ENCODE measurements at places on chromosomes 3 and 15. TPM values are rescaled to one million over a fixed set of nuclear protein-coding genes. Genes with fewer than 3 reads are reported as not detected.
A peak's percentile ranks its signal among the peaks of the same experiment; 100 is the strongest.

DNA sequence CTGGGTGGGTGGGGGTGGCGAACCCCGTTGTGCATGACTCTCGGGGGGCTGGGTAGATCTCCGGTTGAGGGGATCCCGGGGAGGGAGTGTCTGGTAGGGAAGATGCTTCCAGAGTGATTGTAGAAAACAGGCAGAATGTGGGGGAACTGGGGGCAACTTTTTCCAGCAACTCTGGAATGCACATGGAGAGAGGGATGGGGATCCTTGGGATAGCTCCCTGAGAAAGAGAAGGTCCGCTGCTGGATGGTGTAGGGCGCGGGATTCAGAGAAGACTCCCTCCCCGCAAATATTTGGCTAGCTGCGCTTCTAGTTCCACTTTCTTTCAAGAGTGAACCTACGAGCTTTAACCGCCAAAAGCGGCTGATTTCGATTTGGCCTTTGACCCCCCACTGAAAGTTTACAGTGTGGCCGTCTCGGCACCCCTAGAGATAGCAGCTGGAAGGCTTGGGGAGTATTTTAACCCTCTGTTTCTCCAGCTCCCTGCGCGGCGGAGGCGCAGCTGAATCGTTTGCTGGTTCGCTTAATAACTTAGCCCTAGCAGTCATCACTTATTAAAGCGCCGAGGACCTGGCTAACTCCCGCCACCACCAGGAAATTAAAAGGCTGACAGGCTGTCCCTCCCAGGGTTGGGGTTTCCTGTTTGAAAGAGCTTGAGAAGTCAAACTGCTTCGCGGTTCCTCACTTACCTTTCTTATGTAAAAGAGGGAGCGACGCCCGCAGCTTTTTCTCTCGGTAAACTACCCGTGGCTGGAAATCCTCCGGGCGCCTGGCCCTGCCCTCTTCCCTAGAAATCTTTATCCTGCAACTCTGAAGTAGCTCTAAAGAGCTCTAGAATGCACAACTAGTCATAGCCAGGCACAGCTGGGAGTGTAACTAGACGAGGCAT, 1.2 kb downstream of the PHLDB2 start:
- peak; percentile 86 for DNase-seq

DNA sequence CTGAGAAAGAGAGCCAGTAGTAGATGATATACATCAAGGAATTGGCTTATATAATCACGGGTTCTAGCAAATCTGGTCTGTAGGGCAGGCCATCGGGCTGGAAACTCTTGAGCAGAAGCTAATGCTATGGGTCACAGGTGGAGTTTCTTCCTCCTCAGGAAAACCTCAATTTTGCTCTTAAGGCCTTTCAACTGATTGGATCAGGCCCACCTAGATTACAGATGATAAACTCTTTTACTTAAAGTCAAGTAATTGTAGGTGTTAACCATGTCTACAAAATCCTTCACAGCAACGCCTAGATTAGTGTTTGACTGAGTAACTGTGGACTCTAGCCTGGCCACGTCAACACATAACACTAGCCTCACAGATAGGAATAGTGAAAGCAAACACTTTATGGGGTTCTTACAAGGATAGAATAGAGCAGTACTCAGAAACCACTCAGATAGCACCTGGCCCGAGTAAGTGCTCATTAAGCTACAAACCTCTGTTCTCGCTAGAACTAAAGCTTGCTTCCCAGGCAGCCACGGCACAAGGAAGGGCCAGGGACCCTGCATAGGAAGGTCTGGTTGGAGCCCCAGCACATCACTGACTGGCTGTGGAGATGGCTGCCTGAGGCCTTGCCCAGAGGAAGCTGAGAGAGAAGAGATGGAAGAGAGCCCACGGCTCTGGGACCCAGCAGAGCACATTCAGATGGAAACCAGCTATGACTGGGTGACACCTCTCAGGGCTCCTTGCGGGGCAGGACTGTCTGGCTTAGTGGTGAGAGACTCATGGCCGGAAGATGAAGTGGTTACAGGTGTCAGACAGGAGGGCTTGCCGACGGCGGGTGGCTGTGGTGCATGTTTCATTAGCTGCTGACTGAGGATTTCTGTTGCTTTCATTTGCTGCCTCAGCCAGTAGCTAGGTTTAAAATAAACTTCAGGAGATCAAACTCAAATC, 202.5 kb upstream of the TLE3 start:
- no peak for DNase-seq

GRCh38 chr15:62491642-62492041, 326.6 kb upstream of the C2CD4B start:
- no peak for DNase-seq

GRCh38 chr3:190870127-190870526, 7.6 kb upstream of the GMNC start:
- DNase-seq, result no peak

DNA sequence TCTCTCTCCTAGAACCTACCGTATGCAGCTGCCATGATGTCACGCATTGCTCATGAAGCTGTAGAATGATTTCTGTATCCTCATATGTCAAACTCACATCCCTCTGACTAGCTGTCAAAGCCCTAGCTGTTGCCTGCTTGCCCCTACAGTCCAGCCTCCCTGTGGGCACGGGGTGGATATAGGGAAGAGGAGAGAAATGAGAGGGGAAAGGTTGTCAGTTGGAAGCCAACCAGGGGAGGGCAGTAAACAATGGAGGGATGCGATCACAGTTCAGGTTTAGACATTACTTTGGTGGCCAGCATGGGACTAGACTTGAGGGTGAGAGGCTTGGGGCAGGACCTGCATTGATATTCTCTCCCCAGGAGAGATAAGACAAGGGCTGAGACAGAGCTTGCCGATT, 1.7 kb upstream of the HDGFL3 start:
- DNase-seq, result no peak

GRCh38 chr3:25365636-25366035, 62.4 kb upstream of the RARB start:
- DNase-seq, result no peak

DNA sequence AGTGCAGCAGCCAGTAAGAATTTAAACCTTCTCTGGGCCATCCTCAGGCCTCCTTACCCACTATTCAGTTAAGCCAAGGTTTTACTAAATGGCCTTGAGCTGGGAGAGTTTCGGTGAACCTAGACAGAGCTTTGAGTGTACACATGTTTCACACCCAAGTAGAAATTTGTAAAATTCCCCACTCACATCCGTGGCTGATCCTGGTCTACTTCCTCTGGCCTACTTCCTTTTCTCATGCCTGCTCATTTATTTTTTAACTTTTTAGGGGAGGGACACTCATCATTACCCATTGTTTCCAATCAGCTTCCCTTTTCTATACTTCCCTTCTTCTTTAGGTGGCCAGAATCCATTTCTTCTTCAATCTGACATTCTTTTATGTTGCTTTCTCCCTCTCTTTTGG, 7.6 kb downstream of the CX3CR1 start:
- no peak for DNase-seq

- DNase-seq, result peak; percentile 64
These were observed 8.6 kb downstream of the CLEC3B start for GRCh38 chr3:45034612-45035252.

GRCh38 chr15:52350423-52350822, 54.8 kb upstream of the MYO5C start:
- no peak for DNase-seq

DNA sequence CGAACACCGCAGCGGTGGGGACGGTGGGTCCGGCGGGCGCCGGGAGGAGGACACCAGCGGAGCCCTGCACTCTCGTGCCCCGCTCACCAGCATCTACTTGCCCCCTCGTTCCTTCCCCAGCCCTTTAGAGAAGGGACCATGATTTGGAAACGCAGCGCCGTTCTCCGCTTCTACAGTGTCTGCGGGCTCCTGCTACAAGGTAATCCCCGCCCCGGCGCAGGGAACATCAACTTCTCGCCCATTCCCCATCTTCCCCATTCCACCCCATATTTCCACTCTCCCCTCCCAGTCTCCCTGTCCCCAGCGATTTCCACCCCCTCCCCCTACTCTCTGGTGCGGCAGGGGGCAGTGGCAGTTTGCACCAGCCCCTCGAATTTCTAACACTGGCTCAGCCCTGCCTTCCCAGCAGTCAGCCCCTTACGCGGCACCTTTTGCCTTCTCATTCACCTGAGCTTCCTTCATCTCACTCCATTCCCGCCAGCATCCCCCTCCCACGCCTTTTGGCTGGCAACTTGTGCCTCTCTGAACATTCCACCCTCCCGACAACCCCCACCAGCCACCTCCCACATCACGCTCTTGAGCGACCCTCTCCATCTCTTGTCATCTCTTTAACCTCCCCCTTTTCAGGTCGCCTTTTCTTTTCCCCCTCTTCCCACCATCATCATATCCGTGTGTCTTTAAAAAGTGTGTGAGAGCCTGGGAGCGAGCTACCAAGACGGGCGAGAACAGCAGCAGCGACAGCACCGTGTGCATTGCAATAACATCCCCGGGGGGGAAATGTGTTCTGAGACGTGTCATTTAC, 882 bp downstream of the CADM2 start:
- no peak for DNase-seq

DNA sequence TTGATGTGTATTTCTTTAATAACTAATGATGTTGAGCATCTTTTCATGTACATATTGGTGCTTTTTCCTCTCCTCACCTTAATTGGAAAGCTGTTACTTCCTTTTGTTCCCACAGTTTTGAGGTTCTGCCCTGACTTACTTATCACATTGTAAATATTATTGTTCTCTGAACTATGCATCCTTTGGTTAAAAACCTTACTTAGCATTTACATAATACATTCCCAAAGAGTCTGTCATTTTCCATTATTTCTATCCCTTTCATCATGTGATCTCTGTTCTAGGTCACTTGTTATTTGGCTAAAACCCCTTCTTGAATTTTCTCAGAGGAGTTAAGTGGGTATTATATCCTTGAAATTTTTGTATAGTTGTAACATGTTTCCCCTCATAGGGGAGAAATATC, 33.0 kb downstream of the SLC12A6 start:
- no peak for DNase-seq

DNA sequence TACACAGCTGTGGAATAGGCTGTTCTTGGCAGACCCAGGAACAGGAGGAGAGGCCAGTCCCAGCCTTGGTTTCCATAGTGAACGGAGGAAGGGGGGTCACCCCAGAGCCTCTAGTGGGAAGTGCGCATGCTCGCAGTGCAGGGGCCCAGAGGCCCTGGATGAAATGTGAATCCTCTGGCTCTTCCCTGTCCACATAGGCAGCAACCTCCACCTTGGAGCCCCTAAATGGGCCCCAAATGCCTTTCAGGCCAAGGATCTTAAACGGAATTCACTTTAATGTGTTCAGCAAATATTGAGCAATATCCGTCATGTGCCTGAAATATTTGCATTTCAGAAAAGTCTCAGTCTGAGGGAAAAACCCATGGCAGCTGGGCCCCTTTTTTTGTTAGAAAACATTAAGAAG, 3.3 kb upstream of the NDN start:
- peak; percentile 67 for DNase-seq

GRCh38 chr3:150365132-150365604, 42.9 kb upstream of the TSC22D2 start:
- DNase-seq, result no peak

DNA sequence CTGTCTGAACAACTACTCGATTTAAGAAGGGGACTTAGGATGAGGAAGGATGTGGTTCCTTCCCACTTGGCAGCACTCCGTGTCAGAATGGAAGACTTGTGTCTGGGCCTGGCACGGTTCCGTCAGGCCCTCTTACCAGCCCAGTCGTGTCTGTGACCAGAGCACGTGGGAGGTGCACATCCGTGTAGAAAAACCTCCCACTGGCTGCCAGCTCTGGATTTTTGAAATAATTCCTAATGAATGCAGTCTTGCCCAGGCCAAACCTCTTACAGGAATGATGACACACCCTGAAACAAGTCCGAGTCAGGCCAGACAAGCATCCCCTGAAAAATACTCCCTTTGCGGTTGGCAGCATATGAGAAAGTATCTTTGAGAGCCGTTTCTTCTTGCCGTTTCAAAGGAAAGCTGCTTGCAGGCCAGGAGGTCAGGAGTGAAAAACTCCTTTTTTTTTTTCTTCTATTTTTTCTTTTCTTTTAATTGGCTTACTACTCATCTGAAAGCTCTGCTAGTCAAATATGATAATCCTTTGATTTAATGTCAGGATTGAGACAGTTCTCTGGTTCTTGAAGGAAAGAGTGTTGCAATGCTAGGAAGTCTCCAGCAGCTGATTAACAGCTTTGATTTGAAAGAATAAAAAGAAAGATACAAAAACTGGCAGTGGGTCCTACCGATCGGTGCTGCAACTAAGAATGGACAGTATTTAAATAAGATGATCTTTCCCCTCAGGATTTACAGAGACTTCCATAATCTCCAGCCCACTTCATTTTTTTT, 19.8 kb downstream of the IL1RAP start:
- DNase-seq, result peak; percentile 70

DNA sequence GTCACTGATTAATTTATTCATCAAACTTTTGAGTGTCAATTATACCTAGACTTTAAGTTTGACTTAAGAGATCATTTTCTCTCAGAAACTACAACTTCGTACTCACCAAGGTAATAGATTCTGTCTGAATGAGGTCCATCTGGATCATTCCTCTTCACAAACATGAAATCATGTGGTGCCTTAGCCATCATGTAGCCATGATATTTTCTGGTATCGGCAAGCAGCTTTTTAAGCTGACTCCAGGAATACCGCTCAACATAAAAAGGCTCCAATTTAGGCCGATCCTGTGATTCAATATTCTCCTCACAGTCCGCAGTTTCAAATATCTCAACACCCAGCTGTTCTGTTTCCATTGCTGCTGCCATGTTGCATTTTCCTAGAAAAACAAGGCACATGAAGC, 5.3 kb downstream of the DPP8 start:
- no peak for DNase-seq

DNA sequence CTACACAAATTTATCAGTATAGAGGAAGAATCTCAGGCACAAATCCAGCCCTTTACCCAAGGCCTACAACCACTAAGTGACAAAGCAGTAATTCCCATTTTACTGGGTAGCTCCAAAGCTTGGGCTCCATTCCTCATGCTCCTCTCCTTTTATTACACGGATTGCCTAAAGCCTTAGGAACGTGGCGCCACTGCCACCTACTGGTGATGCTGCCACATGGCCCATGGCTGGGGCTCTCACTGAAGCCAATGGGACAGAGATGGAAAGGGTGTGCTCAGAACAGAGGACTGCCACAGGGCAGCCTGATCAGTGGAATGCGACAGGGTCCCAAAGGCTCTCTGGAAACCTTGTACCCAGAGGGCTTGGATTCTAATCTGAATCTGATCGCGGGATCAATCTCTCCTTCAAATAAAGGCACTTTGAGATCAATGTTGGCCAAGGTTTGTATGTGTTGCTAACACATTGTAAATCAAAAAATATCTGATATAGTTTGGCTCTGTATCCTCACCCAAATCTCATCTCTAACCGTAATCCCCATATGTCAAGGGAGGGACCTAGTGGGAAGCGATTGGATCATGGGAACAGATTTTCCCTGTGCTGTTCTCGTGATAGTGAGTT, 33.5 kb upstream of the LYZL4 start:
- peak; percentile 87 for DNase-seq

- DNase-seq, result no peak
These were observed 42.1 kb downstream of the GOLGA6A start for GRCh38 chr15:74040109-74040850.

ENTPD3 gene
- total RNA-seq, result 30.1 TPM

NECTIN3 gene
- 19.1 TPM for total RNA-seq

CPLX3 gene
- not detected for total RNA-seq

All from ureter (tissue), 1 donor.